CD4-positive, alpha-beta T cell treated with Interleukin-6 for 4 hours (primary cell): ENCODE measurements at places on chromosomes 1 and 21.
A peak's percentile ranks its signal among the peaks of the same experiment; 100 is the strongest.

DNA sequence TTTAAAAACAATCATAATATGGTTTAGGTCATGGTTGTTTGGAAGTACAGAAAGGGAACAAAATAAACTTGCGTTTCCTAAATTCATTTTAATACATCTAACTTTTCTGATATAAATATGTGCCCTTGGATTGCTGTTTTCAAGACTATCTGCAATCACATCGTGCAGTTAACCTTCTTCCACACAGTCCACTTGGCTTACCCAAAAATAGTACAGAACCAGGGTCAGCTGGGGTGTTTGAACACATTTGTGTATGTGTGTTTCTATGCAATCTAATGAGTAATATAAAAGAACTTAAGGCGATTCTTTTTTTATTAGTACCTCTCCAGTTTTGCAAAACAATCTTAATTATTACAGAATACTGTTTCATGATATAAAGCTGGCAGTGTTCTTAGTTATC is 19.9 kb downstream of the SAMSN1 start:
- no peak for DNase-seq

DNA sequence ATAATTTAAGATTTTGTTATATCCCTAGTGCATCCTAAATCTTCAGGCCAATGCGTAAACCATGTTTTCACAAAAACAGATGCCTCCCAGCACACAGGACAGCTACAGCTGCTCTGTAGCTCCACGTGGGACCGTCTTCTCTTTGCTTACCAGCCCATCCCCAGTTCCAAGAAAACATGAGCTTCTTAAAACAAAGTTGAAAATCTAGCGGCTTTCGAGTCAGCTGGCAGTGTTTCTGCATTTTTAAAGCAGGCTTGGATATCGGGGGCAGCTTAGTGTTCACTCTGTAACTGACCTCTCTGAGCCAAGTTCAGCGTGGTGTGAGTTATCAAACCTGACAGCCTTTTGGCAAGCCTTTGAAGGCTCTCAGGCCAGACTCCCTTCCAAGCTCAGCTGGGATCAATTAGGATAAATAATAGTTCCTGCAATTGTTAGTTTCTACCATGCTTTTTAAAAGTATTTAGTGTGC is 881.5 kb downstream of the LTN1 start:
- DNase-seq, result no peak

DNA sequence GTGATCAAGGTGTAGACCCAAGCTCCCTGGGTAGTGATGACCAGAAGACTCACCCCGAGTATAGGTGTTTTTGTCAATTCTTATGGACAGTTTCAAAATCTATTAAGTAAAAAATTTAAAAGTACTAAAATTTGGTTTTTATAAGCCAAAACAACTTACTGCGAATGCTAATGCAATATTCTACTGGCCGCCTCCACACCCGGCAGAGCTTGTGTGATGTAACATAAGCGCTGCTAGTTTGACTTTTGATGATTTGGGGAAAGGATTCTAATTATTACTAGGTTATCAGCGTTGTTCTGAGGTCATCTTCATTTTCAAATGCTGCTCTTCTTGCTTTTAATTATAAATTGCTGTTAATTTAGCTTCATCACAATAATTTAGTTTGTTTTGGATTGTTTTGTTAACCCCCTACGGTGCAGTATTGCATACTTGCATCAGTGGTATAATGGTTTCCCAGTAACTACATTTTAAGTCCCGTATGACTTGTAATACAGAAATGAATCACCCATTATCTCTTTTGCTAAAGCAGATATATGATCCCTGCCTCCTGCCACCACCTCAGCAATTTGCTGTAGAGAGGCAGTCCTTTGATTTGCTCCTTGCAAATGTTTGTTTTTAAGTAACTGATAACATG is 178.0 kb downstream of the SDCCAG8 start:
- no peak for DNase-seq

- no peak for DNase-seq
These were observed 289.8 kb upstream of the POU3F1 start for GRCh38 chr1:38336301-38336923.

DNA sequence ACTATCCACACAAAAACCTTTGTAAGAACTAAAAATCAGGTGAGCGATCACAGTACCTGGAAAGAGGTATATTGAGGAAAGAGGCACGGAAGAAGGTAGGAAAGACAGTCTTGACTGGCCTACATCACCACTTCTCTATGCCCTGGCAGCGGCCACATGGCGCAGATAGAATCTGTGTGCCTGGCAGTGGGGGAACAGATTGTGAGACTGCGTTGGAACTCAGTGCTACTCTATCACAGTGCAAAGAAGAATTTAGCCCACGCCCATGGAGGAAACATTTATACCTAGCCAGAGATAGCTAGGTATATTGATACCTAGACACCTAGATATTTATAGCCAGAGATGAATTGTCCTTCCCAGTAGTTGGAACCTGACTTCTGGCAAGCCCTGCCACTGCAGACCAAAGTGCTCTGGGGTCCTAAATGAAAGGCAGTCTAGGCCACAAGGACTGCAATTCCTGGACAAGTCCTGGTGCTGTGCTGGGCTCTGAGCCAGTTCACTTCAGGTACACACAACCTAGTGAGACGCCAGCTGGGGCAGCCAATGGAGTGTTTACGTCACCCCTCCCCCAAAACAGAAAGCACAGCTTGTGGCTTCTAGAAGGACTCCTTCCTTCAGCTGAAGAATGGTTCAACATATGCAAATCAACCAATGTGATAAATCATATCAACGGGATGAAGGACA is 51.9 kb downstream of the DHX9 start:
- no peak for DNase-seq

DNA sequence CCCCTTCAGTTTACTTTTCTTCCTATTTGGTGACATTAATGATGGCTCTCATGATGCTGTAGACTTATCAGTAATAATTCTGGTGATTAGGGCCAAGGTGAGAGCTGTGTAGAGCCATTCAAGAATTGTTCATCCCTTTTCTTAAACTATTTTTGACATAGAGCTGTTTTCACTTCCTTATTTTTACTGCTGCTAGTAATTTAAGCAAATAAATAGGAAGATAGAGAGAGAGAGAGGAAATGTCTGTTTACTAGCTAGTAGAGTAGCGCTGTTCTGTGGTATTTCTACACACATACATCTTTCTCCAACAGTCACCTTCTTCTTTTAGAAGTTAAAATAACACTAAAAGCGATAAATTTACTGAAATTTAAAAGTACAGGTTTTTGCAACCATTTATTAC is 678.0 kb upstream of the ZP4 start:
- no peak for DNase-seq

DNA sequence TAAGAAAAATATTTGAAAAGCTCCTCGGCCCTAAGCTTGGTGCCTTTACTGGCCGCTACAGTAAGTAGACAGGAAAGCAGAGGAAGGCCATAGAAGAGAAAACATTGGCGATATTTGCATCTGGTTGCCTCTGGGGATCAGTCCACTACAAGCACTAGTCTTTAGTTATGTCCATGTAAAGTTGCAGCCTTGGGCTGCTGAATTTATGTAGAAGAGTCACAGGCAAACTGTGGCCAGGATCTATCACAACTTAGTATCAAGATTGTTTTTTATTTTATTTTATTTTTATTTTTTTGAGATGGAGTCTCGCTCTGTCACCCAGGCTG is 228.7 kb upstream of the CAMK1G start:
- DNase-seq, result no peak

DNA sequence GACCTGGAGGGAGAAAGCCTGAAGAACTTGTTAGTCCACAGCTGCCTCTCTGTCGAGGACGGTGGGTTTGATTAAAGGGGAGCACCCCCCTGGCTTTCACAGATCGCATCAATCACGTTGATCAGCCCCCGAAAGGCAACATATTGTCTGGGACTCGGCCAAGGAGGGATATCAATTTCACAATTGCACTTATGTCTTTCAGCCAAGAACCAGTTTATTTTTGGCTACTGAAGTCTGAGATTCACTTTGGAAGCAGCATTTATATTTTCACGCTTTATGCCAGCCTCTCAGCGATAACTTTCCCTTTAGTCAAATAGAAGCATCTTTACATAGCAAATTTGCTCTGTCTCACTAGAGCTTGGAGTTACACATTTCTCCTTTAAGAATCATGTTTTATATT is 253.2 kb upstream of the RRP15 start:
- DNase-seq, result no peak

GRCh38 chr21:29148530-29148929 is 18.1 kb downstream of the MAP3K7CL start:
- DNase-seq, result no peak

DNA sequence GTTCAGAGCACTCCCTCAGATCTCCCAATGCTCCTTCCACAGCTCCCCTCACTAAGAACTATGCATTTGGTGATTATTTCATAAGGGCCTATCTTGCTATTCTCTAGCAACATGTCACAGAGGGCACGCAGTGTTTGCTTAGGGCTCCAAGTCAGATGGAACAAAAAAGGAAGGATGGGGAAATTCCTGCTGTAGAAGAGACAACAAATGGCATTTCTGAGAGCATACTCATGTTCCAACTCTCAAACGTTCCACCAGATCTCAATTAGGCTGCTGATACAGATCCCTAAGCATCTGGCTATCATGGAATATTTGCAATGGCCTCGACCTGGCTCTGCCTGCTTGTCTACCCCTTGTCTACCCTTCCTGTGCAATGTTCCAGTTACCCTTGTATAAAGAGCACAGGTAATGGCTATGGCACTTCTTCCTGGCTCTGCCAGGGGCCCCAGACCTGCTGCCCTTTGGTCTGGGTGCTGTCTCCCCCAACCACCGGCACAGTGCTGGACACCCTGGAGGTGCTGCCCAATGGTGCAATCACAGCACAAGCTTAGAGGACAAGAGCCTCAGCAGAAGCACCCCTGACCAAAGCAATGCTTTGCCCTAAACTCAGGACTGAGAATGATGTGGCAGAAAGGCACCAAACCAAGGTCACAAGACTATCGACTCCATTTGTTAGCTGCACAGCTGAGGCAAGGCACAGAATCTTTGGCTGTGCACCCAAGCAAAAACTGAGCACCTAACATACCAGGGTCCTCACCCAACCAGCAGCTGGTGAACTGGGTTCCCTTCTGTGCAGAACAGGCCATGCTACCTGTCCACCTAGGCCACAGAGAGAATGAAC is 3.6 kb downstream of the PARP1 start:
- DNase-seq, result no peak

- DNase-seq, result no peak
These were observed 8.5 kb upstream of the WDR47 start for GRCh38 chr1:109050228-109050995.

DNA sequence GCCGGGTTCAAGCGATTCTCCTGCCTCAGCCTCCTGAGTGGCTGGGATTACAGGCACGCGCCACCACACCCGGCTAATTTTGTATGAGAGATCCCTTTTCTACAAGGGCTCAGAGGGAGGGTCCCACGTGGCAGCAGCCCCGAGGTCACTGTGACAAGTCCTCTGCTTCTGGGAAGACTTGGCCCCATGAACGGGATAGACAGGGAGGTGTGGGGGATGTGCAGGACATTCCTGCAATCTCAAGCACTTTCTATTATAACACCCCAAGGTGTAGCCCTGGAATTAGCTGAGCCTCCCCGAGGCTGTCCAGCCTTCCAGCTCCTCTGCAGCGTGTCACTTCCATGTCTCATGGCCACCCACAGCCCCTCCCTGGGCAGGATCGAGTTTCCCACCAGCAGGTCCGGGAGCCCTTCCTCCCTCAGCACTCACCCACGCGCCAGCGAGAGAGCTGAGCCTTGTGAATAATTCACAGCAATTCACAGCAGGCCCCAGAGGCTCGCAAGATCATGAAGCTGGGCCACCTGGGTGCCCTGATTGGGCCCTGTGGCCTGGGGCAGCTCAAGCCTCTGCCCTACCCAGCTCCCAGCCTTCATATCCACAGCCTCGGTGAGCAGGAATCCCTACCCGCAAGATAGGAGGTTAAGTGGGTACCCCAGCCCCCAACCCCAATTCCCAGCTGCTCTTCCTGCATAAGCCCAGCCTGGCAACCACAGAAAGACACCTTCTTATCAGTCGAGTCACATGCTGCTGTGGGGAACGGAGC is 22.8 kb upstream of the RNU1-4 start:
- DNase-seq, result no peak

DNA sequence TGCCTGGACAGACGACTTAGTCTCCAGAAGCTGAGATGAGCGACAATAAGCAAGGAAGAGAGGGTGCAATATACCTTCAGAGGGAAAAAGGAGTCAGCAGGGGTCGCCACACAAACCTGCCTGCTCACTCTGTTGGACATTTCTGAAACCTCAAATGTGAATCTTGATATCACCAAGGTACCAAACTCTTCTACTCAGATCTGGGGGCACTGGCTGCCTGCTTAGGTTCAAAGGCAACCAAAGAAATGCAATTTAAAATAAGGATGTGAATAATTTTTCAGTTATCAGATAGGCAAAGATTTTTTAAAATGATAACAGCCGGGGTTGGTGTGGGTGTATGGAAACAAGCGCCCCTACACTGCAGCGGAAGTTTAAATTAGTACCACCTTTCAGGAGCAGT is 164.2 kb downstream of the HIVEP3 start:
- DNase-seq, result peak; percentile 47

DNA sequence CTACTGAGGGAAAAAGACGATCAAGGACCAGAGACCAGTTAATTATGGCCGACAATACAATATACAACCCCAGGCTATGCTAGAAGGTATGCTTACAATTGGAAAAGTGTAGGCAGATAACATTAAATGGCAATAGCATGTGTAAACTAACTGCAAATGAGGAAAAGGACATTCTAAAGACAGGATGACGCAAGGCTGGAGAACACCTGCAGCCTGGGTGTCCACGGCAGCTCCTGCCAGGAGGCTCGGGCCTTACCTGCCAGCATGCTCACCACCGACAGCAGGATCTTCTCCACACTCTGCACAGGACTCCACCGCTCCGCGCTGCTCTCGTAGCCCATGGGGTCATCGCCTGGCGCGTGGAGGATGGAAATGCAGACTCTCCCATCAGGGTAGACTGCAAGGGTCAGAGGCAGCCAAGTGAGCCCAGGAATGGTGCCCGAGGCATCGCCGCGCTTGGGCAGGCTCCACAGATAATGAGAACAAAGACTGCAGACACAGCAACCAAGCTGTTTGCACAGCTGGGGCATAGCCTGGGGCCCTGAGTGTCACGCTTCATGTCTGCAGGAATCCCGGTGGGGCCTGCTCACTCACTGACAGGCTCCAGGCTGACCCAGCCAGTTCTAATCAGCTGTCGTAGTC is 28.2 kb downstream of the UBE2G2 start:
- no peak for DNase-seq

DNA sequence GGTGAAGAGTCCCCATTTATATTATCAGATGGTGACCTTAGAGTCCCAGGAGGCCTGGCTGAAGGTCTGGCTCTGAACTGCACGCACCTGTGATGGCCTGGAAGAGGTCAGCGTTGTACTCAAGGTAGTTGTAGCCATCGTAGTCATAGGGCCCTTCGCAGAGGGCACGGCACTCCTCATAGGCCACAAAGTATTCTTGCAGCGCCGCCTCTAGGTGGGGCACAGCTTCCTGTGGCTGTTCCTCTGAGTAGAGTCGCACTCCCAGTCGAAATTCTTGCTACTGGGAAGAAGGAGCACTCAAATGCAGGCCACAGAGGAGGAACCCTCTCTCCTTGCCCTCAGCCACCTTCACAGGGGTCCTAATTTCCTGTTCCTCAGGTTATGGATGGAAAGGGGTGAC is 7.7 kb downstream of the P3H1 start:
- DNase-seq, result no peak

GRCh38 chr1:237562242-237562823 is 328.4 kb downstream of the ZP4 start:
- DNase-seq, result no peak
